ENCODE measurements at places on chromosomes 2 and 18. TPM values are rescaled to one million over a fixed set of nuclear protein-coding genes. Genes with fewer than 3 reads are reported as not detected.

DNA sequence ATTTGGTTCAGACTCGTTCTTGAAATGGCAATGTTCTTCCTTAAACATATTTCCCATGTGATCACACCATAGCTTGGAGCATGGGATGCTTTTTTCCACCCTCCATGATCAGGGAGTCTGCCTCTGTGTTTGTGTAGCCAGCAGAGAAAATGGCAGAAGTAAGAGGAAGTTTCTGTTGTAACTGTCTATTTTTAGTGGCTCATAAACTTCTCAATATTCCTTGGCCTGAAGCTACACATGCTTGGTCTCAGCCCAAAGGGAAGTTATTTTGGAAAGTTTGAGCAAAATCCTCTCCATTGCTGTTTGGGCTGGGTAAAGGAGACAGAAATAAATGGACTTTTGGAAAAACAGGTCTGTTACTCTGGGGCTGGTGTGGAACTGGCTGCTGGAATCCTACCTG lies 33.4 kb upstream of the ITGA6 start:
- DNase-seq = no peak

NEUROD1 gene
- total RNA-seq = not detected

EVX2 gene
- total RNA-seq = not detected

DNA sequence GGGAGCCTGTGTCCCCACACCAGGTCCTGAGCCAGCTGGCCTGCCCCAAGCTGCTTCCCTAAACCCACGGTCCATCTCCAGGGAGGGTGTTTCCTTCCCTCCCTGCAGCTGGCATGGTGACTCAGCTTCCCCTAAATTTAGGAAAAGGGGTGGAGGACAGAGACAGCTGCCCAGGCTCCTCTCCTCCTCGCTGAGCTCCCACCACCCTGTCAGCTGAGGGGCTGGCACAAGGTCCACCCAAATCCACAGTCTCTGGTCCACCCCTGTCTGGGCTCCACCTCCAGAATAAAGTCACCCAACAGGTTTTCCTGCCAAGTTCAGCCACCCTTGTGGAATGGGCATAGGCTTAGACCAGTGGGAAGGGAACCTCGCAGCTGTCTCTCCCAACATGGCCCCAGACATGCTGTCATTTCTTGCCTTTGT lies 156.5 kb downstream of the TNS1 start:
- DNase-seq = no peak

DNA sequence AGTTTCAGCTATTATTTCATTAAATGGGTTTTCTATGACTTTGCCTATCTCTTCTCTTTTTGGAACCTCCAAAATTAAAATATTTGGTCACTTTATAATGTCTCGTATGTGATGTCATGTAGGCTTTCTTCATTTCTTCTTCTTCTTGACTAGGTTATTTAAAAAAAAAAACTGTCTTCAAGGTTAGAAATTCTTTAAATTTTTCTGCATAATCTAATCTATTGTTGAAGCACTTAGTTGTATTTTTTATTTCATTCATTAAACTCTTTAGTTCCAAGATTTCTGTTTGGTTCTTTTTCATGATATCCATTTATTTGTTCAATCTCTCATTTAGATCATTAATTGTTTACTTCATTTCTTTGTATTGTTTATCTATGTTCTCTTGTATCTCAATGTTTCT lies 43.8 kb upstream of the ROCK1 start:
- DNase-seq = no peak

- DNase-seq = no peak
Observed at GRCh38 chr2:99081891-99082290, 59.6 kb upstream of the C2orf15 start.

DNA sequence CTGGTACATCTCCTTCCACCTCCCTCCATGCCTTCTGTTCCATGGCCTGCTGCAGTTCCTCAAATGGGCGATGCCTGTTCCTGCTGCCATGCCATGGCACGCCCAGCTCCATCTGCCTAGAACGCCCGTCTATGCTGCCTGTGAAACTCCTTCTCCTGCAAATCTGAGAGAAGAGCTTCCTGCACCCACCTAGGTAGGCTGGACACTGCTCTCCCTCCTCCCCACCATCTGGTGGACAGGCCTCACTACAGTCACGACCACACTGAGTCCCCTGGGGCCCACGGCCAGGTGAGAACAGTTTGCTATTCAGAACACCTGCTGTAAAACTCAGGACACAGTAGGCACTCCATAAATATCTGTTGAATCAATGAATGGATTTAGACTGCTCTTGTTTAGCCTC lies 92.4 kb downstream of the LAMA1 start:
- DNase-seq = no peak

DNA sequence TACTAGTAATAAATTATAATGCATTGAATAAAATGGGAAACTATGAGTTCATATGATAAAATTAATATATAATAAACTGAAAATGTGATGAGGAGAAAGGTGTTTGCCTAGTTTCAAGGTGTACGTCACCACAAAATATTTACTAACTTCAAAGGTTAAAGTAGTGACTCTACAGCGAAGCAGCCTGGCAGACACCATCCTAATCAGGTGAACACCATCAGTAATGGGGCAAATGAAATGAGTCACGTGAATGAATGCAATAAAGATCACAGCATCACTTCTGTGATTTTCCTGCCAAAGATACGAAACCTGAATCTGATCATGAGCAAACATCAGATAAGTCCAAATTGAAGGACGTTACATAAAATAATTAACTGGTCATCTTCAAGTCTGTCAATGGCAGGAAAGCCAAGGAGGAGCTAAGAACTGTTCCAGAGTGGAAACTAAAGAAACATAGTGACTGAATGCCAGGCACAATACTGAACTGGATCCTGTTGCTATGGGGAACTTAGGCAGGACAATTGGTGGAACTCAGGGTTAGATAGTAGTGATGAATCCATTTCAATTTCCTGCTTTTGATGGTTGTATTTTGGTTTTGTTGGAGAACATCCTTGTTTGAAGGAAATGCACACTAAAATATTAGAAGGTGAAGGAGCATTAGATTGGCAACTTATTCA lies 12.1 kb upstream of the NOSTRIN start:
- no peak for DNase-seq

CTAGE1 gene
- total RNA-seq = 0.08 TPM

Data from right atrium auricular region (tissue), 2 donors.